T follicular helper cell (primary cell): ENCODE measurements at places on chromosomes 12 and 14.

GRCh38 chr14:31449971-31450610 is 7.2 kb downstream of the DTD2 start:
- DNase-seq: no peak

- peak; percentile 35 for DNase-seq
Observed at GRCh38 chr14:51869411-51870100, 9.1 kb downstream of the GNG2 start.

- DNase-seq: no peak
Observed at GRCh38 chr14:90699016-90699415, 117.2 kb downstream of the TTC7B start.

DNA sequence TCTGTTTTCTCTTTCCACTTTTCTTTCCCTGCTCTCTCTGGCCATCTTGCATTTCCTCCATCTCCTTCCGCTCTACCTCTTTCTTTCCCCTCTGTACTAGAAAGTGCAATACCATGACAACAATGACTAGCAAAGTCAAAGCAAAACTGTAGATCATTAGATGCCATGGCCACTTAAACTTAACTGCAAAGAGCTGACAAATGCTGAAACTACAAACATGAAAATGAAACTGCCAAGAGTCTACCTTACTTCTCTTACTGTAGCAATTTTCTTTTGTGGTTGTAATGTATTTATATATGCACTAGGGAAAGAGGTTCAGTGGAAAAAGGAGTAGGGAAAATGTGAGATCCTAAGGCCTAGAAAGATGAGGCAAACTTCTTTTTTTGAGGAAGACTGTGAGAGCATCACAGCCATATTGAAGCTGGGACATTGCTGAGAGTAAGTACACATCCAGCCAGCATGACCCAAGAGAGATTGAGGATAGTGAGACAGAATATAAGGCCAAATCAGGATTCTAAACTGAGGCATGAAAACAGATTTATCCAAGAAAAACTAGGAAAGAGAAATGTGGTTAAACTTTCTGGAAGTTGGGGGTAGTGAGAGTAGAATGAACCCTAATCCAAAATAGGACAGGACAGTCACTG is 276.6 kb upstream of the NAV3 start:
- DNase-seq: no peak

GRCh38 chr12:51216642-51217041 is 1.2 kb downstream of the POU6F1 start:
- DNase-seq: no peak

- no peak for DNase-seq
Observed at GRCh38 chr12:116306506-116306905, 29.0 kb upstream of the MED13L start.

GRCh38 chr12:113214895-113215400 is 6.3 kb upstream of the TPCN1 start:
- no peak for DNase-seq

DNA sequence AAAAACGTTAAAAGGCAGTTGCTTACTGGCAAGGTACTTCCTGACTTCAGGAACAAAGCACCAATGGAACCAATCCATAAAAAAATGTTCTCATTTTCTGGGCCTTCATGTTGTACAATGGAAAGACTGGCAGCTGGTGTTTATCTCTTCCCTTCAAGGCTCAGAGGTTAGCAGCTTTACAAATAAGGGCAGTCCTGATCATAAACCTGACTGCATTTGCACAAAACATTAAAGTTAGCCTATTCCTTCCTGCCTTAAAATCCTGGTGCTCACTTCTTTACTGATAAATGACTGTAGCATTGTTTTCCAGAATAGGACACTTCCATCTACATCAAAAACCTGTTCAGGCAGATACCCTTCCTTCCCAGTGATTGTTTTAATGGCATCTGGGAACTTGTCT is 19.2 kb downstream of the IL26 start:
- no peak for DNase-seq

DNA sequence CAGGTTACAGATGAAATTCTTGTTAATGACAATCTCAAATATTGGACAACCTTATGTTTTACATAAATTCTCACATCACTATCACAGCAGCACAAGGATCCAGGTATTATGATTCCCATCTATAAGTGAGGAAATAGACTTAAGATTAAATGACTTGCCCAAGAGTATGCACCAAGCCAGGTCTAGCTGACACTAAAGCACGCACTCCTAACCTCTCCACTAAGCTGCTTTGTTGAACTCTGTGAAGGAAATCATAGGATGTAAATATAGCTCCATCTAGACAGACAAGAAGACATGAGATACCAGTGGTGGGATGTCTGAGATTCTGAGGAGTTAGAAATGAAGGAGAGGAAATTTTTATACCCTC is 87.9 kb downstream of the PHLDA1 start:
- no peak for DNase-seq

DNA sequence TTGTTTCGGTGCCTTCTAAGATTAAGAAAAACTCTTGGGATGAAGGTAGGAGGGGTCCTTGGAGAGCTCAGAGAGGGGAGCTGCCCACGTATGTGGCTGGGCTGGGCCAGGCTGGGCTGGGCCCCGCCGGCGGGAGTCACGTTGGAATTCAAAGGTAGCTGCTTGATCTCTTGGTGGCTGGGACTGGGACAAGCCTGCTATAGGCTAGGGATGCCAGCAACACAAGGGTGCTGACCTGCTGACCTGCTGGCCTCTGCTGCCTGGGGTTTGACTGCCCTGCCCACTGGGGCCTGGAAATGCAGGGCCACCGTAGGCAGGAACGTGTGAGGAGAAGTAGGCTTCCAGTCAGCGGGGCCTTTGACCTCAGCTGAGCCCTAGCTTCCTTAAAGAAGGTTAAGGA is 52.8 kb upstream of the GTF2A1 start:
- DNase-seq: no peak

GRCh38 chr14:101475456-101476257 is 85.6 kb upstream of the DIO3 start:
- DNase-seq: no peak

DNA sequence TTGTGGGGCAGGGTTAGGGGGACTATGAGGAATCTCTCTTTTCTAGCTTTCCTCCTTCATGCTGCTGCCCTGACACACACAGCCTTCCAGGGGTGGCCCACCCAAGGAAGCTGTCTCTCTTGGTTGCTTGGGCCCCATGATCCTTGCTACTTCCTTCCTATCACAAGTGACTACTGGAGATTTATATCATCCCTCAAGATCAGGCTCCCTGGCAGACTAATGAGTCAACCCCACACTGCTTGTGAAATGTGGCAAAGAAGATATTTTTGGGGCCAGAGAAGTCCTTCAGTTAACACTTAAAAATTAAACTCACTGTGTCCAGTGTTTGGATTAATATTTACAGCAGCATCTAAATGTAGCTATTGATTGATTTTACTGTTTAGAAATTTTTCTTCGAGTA is 1.5 kb downstream of the OR4E1 start:
- DNase-seq: no peak

- DNase-seq: no peak
Observed at GRCh38 chr12:83016218-83016835, 329.6 kb downstream of the TMTC2 start.

DNA sequence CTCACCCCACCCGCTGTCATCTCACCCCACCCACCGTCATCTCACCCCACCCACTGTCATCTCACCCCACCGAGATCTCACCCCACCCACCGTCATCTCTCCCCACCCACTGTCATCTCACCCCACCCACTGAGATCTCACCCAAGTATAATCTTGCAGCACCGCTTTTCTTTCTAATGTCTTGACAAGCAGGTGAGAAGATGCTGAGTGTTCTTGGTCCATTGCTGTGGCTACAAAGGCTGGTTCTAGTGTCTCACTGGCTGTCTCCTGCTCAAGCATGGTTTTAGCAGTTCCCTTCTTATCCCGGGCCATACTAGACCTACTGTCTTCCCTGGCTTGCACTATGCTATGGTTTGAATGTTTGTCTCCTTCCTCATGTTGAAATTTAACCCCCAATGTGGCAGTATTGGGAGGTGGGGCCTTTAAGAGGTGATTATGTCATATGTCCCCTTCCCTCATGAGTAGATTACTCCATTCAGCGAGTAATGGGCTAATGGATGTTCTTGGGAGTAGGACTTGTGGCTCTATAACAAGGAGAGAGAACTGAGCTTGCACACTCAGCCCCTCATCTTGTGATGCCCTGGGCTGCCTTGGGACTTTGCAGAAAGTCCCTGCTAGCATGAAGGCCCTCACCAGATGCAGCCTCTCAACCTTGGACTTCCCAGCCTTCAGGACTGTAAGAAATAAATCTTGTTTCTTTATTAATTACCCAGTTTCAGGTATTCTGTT is 47.7 kb upstream of the PPP2R5C start:
- no peak for DNase-seq

DNA sequence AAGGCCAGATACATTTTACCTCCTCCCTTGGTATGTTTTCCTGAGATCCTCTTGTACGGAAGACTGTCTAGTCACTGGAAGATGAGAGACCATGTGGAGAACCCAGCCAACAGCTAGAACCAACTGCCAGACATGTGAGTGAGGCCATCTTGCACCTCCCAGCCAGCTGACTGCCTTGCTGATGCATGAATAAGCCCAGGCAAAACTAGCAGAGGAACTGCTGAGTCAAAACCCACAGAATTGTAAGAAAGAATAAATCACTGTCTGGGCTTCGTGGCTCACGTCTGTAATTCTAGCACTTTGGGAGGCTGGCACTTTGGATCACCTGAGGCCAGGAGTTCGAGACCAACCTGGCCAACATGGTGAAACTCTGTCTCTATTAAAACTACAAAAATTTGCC is 160.0 kb downstream of the TPH2 start:
- DNase-seq: no peak

- DNase-seq: no peak
Observed at GRCh38 chr14:69719501-69719951, 47.4 kb upstream of the SRSF5 start.

DNA sequence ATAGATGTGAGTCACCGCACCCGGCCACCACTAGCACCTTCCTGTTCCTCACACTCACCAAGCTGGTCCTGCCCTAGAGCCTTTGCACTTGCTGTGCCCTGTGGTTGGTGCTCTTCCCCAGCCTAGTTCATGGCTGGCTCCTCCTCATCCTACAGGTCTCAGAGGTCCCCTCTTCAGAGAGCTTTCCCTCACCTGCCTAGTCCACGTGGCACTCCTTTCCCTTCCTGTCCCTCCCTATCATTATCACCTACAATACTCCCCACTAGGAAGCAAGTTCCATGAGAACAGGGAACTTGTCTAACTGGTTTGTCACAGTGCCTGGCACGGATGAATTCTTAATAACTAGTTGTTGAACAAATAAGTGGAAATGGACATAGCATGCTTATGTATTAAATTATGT is 24.0 kb upstream of the TMED10 start:
- DNase-seq: no peak

DNA sequence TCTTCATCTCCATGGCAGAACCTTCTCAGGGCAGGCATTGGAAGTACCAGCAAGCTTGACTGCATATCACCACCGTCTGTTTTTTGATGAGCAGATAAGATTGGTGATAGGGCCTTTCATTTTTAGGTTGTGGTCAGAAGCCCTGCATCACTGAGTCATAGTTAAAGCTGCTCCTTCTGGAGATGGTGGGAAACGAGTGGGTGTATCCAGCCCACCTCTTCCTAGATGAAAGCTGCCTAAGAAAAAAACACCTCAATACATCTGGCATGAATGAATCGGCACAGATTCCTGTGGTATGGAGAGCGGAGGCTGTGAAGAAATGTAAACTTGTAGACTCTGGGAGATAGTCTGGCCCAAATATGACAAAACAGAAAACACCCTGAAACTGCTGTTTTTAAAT is 248.7 kb upstream of the EGLN3 start:
- DNase-seq: no peak

DNA sequence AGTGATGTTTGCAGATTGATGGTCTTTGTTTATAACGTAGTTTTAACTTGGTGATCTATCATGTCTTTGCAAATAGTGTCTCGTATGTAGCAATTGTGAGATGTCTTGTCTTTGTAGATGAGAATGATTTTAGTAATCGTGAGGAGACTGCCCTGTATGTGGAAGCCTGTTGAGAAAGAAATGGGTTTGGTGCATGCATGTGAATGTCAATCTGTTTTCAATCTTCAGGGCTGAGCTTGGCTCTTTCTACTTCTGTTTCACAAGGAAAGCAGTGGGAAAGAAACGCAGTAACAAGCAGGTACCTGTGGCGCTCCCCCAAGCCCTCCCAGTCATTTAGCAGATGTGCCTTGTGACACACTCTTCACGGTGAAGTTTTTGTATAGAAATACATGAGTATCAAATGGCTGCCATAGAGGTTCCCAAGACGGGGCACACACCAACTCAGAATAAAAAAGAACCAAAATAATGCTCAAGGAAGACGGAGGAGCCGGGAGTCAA is 342.8 kb upstream of the DDHD1 start:
- DNase-seq: no peak

DNA sequence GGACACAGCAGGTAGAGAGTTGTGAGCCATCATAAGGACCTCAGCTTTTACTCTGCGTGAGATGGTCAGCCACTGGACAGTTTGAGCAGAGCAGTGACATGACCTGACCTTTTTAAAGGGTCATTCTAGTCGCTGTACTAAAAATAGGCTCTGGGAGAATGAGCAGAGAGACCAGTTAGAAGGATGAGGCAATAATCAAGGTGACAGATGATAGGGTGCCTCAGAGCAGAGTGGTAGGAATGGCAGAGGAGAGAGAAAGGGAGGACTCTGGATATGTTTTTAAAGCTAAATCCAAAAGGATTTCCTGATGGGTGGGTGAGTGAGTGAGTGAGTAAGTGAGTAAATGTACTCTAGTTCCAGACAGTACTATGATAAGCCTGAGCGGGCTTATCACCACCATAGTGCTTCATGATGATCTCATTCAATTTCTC is 83.6 kb upstream of the ARHGAP5 start:
- no peak for DNase-seq

GRCh38 chr14:65789363-65789762 is 376.8 kb downstream of the FUT8 start:
- DNase-seq: no peak

DNA sequence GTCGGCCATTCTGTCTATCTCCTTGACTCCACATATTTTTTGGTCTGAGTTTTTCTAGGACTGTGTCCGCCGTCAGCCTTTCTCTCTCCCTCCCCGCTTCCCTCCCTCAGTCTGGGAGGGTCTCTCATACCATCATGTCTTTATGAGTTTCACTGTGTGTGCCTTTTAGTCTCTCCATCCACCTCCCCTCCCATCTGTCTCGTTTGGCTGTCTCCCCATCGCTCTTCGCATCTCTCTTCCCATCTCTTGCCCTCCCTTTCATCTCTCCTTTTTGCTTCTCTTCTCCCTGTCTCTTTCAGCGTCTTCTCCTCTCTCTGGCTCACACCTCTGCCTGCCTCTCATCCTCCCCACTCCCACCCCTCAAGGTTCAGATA is 6.9 kb upstream of the CISTR start:
- DNase-seq: no peak

DNA sequence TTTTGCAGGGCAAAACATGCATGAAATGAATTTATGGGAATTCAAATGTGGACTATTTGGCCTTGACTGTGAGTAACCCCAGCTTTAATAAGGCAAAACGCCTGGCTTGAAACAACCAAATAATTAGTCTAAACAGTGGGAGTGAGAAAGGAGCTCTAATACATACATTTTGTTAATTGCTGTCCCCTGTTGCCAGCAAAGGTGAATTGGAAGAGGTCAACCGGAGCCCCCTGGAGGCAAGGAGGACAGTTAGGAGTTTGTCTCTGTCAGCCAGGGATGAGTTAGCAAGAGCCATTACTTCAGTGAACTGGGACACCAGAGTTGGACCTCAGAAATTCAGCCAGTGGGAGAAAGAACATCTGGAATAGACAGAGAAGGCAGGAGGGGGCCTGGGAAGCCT is 17.4 kb downstream of the KRT76 start:
- DNase-seq: no peak

- no peak for DNase-seq
Observed at GRCh38 chr14:25933731-25934130, 664.1 kb downstream of the NOVA1 start.
